D341Med (cell line): ENCODE measurements at places on chromosomes 3 and 15.

GRCh38 chr15:35777061-35777460, 231.1 kb upstream of the DPH6 start:
- no peak for DNase-seq

DNA sequence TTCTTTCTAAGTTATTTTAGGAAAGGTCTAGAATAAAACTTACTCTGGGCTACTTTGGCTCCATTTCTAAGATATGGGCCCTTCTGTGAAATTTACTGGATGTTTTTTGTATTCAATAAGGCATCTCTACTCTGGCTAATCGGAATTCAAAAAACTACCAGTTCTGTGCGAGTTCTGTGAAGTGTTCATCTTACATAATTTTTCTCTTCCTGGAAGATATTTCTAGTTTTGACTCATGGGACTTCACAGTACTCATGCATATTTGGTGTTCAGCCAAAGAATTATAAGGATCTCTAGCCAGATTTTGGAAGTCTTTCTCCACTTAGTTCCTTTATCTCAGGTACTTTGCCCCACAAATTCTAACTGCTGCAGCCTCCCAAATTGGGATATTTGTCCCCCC, 46.4 kb upstream of the MBNL1 start:
- no peak for DNase-seq

DNA sequence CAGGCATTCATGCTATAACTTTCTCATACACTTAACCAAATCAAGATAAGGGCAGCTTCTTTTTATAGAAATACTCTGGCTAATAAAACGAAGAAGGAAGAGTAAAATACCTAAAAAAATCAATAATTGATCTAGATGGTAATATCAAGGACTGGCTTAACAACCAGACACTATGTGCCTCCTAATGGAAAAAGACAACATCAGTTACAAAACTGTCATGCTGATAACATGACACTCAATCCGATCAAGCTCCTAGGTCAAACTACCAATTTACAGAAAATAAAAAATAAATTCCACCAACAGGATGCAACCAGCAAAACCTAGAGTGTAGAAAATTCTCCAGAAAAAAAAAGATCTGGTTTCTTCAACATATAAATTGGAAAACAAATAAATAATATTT, 634.6 kb downstream of the IGSF11 start:
- no peak for DNase-seq

- no peak for DNase-seq
Observed at GRCh38 chr3:20023623-20024405, 11.8 kb upstream of the PP2D1 start.

GRCh38 chr3:50270422-50271224, 1.7 kb downstream of the SEMA3B start:
- no peak for DNase-seq

DNA sequence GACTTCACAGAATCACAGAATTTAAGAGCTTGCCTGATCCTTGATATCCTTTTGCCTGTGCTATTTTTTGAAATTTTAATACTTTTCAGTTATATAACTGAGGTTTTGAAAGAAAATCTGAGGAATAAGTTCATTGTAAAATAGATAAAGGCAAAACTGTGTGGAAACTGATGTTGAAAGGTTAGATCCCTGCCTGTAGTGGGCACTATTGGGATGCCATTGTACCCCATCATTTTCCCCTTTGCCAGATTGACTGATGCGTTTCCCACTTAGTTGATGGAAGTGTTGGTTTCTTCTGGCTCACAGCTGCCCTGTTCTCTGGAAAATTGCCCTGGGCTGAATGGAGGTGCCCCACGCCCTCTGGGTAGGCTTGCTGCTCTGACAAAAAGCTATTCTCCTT, 387.9 kb downstream of the RBMS3 start:
- DNase-seq = peak; percentile 15

DNA sequence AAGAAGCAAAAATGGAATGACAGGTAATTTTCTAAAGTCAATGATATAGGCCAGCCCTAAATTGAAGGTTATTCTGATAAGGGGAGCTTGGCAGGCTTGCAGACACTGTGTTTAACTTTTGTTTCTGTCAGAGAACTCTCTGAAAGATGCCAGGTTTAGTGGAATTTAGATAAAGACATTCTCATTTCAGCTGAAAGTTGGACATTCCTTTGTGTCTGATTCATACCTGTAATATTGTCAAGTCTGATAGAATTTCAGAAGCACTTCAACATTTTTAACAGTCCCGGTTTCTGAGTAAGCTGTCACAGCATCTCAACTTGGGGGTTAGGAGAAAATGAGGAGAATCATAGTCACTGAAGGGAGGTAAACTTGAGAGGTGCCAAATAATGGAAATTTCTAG, 84.0 kb downstream of the DIPK2A start:
- DNase-seq = no peak

DNA sequence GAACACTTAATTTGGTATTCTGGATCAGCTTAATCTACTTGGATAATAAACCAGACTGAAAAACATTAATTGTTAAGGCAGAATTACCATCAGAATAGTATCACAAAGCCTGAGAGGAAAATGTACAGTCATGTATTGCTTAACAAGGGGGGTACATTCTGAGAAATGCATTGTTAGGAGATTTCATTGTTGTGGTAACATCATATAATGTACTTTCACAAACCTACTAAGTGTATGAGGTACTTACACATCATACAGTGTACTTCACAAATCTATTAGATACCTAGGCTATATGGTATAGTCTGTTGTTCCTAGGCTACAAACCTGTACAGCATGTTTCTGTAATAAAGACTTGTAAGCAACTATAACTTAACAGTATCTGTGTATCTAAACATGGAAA, 68.2 kb downstream of the NBEAL2 start:
- no peak for DNase-seq

GRCh38 chr15:73851689-73852088, 21.7 kb upstream of the TBC1D21 start:
- DNase-seq = no peak

- no peak for DNase-seq
Observed at GRCh38 chr3:134291319-134292254, 40.9 kb upstream of the RYK start.

- DNase-seq = peak; percentile 80
Observed at GRCh38 chr15:62404194-62404985, 239.3 kb upstream of the C2CD4B start.

- DNase-seq = no peak
Observed at GRCh38 chr3:5505163-5505562, 317.7 kb downstream of the EDEM1 start.

GRCh38 chr3:59240666-59241255, 190.9 kb upstream of the CFAP20DC start:
- no peak for DNase-seq

DNA sequence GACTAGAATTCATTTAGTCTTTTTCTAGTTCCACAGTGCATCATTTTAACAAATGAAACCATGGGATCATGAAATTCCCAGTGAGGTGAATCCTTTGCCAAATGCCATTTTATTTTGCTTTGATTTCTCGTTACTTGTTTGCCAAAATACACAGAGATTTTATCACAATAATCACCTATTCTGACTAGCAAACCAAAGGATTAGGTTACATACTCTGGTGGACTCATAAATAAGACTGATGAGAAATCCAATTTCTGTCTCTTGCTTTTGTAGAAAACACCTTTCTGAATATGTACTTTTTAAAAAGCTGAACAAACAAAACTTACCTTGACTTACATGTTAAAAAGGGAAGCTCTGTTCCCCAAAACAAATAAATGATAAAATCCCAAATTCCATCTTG, 12.2 kb downstream of the ERC2 start:
- DNase-seq = no peak

DNA sequence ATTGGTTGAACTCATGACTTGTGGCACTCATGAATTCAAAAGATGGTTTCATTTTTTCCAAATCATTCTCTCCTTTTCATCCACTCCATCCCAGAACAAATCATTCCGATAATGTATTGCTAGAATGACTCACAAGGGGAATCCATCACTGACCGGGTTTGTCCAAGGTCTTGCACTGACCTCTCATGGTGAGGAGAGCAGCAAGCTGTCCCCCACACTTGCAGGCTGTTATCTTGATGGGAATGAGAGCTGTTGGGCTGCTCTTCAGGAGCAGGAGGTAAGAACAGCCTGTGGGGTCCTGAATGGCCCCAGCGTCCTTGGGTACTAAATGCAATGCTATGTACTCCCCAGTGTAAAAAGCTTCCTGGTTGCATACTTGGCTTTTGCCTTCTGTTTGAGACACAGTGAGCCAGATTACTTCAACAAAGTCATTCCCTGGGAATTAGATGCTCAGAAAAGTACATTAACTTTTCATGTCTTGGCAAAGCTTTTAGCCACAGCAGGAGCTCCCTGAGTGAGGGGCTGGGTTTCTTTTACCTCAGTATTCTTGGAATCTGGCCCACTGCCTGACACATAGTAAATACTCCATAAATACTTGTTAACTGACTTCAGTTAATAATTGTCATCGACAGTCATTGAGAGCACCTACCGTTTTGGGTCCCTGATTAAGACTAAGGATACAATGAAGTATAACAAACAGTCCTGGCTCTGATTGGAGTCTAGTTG, 24.1 kb downstream of the CCNL1 start:
- no peak for DNase-seq

GRCh38 chr15:59501597-59501996, 63.6 kb downstream of the FAM81A start:
- peak; percentile 46 for DNase-seq

- peak; percentile 9 for DNase-seq
Observed at GRCh38 chr15:89998141-89998661, 2.9 kb upstream of the ZNF710 start.

- DNase-seq = no peak
Observed at GRCh38 chr3:154952553-154952952, 127.6 kb upstream of the MME start.

- no peak for DNase-seq
Observed at GRCh38 chr3:146345900-146346299, 95.0 kb upstream of the PLSCR4 start.

- DNase-seq = no peak
Observed at GRCh38 chr3:88810455-88810854, 297.0 kb upstream of the EPHA3 start.

- DNase-seq = no peak
Observed at GRCh38 chr3:171383206-171384018, 76.8 kb downstream of the TNIK start.

DNA sequence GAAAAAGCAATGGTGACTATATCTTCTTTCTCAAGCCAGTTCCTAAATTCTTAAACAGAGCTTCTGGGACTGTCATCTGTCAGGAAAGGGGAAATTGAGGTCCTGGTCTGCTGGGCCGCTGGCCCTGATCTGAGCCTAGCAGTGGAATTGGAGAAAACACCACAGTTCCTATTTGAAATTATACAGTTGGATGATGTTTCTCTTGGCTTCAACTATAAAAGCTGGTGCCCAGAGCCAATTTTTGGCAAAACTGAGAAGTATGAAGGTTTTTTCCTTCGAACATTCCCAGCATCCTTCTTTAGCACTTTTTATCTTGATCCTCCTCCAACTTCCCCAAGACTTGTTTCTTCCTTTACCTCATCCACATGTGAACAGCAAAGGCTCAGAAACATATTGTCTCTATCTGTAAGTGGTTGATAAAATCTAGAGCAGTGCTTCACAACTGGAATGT, 83.9 kb downstream of the CD47 start:
- DNase-seq = no peak

DNA sequence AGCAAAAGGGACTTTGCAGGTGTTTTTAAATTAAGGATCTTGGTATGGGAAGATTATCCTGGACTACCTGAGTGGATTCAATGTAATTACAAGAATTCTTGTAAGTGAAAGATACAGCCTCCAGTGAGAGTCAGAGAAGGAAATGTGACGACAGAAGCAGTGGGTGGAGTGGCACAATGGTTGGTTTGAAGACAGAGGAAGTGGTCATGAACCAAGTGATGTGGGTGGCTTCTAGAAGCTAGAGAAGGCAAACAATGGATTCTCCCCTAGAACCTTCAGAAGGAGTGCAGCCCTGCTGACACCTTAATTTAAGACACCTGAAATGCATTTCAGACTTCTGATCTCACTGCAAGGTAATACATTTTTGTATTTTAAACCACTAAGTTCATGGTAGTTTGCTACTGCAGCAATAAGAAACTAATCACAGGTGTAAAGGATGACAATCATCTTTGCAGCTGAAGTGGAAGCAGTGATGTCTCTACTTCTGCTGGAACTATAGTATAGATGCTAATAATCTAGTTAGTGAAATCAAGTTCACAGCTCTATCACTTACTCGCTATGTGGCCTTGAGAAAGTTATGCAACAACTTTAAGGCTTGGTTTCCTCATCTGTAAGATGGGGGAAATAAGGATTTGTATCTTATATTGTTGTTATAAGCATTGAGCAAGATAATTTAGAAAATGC, 403.4 kb upstream of the SUCLG2 start:
- no peak for DNase-seq

DNA sequence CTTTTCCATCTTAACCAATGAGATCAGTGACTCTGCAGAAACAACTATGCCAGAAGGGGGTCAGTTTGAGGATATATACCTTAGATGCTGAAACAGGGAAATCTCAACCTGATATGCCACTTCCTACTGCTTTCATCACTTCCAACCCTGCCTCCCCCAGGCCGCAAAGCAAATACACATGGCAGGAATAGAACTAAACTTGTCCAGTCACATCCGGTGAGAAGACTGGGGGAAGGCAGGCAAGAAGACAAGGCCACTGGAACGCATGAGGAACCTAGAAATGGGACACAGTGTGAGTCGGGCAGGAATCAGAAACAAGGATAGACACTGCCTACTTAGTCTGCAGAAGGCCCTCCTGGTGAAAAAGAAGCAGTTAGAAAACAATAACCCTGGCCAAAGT, 90.6 kb downstream of the MYO5A start:
- no peak for DNase-seq

DNA sequence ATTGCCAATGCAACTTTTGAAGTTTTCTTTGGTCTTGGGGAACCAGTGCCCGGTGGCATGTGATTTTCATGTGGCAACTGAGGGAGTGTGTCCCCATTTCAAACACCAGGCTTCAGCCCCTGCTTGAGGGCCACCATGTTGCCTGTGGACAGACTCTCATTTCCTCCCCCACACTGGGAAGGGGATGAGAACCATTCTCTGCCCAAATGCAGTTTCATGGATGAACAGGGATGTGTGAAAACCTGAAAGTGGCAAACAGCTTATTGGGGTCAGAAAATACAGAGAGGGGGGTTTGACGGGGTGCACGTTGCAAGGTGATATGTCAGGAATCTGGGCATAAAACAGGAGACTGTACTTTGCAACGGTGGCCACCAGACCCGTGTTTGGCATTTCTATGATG, 6.3 kb downstream of the FAM107A start:
- no peak for DNase-seq

DNA sequence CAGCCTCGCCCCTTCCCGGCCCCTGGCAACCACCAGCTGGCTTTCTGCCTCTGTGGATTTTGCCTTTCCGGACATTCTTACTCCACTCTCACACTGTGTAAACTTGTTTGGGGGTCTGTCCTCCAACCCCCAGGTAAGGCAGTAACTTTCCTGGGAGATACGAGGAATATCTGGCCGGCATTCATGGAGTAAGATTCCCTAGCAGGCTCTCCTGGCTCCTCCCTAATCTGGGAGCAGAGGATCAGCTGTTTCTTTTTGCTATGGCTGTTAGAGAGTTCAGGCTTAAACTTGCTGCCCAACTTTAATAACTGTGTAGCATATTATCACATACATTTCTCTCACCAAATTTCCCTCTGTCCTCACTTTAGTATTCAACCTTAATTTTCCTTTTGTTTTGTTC, 64.3 kb downstream of the IGF2BP2 start:
- DNase-seq = no peak
